ENCODE measurements at places on chromosomes 12 and 14.

GRCh38 chr12:68420225-68421010 lies 88.3 kb upstream of the MDM1 start:
- DNase-seq = no peak

DNA sequence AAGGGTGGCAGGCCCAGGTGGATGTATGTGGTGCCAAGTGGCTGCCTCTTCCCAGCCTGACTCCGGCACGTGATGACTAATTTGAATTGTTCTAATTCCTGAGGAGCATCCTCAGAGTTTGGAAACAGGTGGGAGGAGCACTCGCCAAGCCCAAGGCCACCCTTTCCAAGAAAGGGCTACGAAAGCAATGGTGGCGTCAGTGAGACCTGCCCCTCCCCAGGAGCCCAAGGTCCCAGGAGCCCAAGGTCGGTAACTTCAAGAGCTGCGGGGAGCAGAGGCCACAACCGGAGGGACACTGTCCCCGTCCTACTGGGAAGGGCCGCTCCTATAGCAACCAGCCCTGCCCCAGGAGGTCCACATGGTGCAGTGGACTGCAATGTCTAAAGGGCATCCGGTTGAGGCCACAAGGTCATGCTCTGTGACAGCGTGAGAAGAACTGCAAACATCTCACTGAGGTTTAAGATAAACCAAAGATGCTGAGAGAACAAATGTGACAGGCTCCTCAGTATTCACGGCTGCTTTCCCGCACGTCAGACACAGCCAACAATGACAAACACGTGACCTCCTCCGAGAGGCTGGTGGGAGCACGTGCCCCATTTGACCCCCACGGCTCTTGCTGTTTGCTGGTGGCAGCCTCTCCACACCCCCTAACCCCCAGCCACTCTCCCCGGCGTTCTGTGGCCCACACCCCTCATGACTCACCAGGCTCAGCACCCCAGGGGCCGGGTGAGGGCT lies 79.6 kb downstream of the ITPK1 start:
- no peak for DNase-seq

- DNase-seq = no peak
These were observed 24.1 kb downstream of the ITPR2 start for GRCh38 chr12:26808766-26809476.

DNA sequence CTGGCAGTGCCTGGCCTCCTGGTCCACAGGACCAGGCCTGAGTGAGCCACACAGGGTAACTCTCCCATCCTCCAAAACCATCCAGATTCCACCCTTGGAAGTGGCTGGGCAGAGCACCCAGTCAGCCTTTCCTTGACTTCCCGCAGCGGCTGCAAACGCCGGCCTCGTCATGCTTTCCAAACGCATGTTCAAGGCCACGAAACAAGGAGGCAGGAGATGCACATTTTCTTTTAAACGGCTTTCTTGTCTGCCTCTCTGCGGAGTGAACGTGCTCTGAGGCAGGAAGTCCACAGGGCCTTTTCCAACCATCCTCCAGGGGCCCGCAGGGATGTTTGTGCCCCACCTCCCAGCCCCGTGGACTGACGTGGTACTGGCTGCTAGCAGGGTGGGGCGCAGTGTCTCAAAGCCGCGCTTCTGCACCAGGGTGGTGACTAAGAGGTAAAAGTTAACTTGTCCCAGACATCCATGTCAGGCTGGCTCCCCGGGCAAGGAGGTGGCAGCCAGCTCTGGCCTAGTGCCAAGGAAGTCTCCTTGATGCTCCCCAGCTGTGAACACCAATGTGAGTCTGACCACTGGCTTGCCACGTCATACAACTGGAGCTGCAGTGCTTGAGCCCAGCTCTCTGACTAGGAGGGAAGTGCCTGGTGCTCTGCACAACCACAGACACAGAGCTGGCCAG lies 45.0 kb downstream of the KCNA5 start:
- DNase-seq = no peak

- no peak for DNase-seq
These were observed 18.6 kb upstream of the PLEKHG3 start for GRCh38 chr14:64685371-64686281.

GRCh38 chr12:92234533-92234932 lies 88.9 kb upstream of the BTG1 start:
- no peak for DNase-seq

DNA sequence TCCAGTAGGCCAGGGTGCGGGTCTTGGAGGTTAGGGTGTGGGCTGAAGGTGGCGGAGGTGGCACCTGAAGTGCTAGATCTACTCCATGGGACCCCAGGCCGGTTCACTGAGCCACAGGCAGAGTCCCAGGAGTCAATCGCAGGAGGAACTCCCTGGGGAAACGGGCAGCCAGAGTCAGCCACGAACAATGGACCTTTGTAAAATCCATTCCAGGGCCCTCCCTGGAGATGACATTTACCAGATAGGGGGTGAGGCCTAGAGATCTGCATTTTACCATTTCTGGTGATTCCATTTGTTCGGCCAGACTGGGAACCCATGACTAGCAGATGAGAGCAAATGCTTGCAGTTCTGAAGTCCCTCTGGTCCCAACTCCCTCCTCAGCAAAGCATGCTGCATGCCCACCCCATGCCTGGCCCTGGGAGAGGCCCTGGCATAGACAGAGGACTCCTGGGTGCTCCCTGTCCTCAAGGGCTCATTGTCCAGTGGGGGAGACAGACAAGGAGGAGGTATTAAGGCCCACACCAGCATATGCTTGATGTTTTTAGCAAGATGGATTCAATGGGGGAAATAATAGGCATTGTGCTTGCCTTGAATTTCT lies 115.5 kb downstream of the EML1 start:
- no peak for DNase-seq

DNA sequence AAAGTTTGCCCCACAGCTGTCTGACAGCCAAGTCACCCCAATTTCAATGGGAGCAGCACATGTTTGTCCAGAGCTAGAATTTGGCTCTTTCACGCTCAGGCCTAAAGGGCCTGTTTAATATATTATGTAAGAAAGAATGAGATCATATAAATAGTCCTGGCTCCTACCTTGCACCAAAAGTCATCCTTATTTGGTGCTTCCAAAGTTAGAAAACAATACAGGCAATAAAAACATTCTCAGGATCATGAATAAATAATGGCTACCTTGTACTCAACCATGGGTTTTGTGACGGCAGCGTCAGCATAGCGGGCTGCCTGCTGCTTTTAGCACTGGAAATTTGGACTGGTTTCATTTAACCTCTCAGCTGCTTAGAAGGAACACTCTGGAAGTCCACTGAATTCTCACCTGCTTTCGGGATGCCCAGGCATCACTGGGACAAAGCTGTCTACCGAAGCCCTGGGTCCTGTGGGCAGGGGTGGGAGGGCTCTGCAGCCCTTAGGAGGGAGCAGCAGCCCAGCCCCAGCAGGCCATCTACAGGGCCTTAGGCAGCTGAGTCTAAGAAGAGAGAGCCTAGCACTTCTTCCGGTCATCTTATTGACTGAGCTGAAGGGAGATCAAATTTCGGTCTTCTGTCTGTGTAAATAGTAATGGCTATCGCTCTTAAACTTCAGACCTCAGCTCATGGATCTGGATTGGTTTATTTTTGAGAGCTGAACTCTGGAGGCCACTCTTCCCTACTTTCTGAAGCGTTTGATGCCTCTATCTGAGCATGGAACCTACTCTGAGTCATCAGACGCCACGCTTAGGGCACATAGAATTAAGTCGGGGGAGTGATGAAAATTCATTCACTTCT lies 106.5 kb downstream of the SAMD4A start:
- no peak for DNase-seq

DNA sequence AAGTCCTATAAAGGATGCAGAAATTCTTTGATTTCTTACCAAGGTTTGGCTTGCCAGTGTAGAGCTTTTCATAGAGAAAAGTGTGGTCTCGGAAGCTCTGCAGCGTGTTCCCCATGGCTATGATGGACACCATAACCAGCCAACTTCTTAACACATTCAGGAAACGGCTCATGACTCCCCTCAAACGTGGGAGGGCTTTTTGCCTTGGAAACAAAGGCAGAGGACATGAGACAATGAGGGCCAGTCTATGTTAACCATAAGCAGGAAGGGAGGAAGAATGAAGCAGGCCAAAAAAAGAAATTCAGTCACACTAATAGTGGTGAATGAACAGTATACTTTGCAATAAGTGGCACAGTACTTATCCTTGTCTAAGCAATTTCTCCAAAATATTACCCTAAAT lies 3.3 kb downstream of the ERG28 start:
- no peak for DNase-seq

GRCh38 chr14:23381871-23382270 lies 5.0 kb downstream of the CMTM5 start:
- DNase-seq = no peak

- no peak for DNase-seq
These were observed 30.9 kb upstream of the FAM222A start for GRCh38 chr12:109682708-109683060.

DNA sequence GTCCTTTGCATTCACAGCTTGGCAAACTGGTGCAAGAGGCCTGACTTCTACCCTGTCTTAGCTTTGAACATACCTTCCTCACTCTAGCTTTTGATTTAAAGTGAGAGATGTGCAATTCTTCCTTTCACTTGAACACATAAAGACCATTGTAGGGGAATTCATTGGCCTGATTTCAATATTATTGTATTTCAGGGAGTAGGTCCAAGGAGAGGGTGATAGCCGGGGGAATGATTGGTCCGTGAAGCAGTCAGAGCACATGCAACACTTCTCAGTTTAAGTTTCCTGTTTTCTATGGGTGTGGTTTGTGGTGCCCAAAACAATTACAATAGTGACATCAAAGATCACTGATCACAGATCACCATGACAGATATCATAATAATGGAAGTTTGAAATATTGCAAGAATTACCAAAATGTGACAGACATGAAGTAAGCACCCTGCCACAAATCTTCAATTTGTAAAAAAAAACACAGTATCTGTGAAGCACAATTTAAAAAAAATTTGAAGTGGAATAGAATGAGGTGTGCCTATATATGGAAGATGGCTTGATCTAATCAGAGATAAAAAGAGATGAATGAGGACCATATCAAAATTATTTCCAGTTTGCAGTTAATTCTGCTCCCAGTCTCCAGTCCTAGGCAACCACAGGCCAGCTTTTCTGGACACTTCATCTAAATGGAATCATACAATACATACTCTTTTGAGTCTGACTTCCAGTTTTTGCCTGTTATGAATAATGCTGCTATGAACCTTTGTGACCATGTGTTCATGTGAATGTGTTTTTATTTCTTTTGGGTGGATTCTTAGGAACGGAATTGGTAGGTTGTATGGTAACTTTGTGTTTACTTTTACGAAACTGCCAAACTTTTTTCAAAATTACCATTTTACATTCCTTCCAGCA lies 23.2 kb downstream of the BORCS5 start:
- DNase-seq = peak; percentile 47

- no peak for DNase-seq
These were observed 11.6 kb downstream of the SLC7A7 start for GRCh38 chr14:22803687-22803974.

DNA sequence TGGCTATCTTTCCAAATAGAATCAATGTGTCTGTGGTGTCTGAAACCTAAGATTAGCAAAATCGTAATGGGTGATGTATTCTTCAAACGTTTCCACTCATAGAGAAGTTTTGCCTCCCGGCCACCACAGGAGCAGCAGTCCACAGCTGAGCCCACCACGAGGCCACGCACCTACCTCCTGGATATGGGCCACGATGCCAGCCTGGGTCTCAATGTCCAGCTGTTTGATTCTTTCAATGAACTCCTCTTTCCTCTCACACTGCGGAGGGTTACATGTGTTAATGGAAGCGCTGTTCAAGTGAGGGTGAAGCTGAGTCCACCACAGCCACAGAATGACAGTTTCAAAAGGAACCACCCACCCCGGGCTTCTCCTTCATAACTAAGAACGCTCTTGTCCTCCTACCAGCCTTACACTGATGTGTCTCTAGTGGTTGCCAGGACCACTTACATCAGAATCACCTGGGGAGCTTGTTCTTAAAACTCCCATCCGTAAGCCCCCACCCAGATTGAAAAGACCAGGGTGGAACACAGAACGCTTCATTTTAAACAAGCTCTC lies 75.3 kb downstream of the CCDC88C start:
- no peak for DNase-seq

DNA sequence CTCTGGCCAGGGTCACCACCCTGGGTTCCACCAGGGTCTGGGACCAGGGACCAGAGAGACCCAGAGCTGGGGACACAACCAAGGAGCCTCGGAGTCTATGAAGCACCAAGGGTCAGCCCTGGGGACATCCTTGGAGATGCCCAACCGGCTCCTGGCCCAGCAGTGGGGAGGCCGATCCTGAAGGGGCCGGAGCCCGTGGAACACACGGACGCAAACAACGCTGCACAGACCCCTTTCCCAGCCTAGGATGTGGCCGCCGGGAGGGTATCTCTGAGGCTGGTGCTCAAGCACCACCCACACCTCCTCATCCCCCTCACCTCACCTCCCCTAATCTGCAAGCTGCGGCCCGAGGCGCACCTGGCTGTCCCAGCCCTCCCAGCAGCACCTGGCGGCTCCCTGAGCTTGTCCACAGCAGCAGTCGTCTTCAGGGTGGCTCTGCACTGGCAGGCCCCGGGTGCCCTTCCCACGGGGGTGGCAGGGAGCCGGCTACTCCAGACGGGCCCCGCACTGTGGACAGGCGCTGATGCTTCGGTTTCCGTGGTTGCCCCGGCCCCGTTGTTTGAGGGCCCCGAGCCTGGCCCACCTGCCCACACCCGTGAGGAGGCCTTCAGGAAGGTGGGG lies 146.8 kb upstream of the C14orf180 start:
- no peak for DNase-seq

DNA sequence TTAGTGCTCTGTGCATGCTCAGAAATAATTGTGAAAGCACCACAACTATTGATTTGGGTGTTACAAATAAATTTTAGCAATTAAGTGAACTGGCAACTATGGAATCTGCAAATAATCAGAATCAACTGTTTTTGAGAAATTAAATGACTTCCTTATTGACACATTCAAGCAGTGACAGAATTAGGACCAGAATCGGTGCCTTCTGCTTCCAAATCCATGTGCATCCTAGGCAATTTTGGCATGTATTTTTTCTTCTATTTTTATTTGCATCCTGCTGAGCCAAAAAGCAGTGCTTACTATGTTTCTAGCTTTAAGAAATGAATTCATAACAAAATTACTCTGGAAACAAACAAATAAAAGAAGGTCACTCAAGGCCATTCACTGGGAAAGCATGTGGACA lies 408.2 kb downstream of the GXYLT1 start:
- no peak for DNase-seq

GRCh38 chr12:46569826-46570439 lies 197.4 kb upstream of the SLC38A2 start:
- no peak for DNase-seq

DNA sequence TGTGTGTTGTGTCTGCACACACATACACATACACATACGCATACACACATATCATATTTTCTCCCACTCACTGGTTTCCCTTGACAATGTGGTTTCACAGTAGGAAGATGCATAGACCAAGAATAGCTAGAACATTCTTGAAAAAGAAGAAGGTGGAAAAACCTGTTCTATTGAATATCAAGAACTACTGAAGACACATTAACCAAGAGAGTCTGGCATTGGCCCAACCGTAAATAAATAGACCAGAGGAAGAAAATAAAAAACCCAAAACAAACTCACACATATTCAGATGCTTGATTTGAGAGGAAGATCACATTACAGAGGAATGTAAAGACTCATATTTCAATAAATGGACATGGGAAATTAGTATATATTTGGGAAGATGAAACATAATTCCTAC lies 311.3 kb downstream of the FOXG1 start:
- DNase-seq = no peak

- no peak for DNase-seq
These were observed 8.2 kb upstream of the BATF start for GRCh38 chr14:75513911-75514672.

GRCh38 chr12:57864442-57865083 lies 18.0 kb upstream of the CTDSP2 start:
- no peak for DNase-seq
